ENCODE measurements at places on chromosomes 6 and 20.
A peak's percentile ranks its signal among the peaks of the same experiment; 100 is the strongest.

DNA sequence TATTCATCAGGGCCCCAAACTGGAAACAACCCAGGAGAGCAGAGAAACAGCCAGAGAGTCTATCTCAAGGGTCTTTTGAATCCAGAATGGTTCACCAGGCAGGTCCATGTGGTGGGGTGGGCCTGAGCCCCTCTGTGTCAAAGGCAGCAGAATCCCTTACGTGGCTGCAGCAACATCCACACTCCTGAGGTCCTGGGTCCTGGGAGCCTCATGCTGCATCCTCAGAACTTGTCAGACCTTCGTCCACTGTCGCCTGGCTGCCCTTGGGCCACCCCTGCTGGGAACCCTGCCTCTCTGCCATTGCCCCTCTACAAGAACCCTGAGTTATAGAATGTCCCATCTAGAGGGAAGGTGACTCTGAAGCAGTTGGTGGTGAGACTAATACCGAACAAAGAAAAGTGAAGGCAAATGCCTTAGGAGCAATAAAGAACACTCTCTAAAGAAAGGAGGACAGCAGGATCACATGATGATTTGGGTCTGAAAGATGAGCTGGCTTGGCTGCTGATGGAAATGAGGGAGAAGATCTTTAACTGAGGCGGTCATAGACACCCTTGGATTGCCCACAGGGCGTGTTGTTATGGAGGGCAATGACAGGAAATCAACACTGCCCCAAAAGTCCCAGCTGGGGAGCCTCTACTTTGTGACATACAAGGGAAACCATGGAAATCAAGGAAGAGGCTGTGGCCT, 161.2 kb downstream of the SYNDIG1 start:
- DNase-seq = no peak

DNA sequence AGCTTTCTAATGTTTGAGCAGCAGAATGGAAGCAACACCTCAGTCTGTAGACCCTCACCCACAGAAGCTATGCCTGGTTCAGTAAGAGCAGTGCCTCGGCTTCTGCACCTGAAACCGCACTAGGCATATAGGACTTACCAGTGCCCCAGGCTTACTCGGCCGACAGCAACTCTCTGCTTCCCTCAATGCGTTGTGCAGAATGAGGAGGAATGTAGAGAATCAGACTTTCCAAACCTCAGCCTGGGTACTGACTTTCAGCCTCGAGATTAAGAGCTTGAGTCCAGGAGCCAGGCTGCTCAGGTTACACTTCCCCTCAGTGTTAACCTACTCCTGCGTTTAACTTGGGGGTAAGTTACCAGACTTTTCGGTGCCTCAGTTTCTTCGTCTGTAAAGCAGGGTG, 8.6 kb downstream of the EYA2 start:
- no peak for DNase-seq

DNA sequence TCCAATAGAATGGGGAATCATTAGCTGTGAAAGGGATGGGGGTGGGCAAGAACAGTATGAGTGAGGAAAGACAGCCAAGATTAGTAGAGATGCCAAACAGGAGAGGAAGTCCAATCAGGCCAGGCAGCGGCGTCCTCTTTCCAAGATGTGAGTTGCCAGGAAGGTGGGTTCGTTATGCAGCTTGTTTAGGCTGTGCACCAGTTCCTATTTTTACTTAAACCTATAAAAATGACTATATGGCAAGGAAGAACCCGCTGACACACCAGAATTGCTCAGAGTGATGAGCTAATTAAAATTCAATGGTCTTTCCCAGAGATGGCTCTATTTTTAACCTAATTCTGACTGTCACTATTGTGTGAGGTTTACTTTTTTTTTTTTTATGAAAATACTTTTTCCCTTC, 88.2 kb downstream of the SLC22A23 start:
- DNase-seq = no peak

DNA sequence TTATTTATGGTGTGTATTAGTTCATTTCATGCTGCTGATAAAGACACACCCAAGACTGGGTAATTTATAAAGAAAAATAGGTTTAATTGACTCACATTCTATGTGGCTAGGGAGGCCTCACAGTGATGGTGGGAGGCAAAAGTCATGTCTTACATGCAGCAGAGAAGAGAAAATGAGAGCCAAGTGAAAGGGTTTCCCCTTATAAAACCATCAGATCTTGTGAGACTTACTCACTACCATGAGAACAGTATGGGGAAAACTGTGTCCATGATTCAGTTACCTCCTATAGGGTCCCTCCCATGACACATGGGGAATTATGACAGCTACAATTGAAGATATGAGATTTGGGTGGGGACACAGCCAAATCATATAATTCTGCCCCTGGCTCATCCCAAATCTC, 150.0 kb upstream of the AHI1 start:
- DNase-seq = no peak

- no peak for DNase-seq
These were observed 75.6 kb downstream of the PRND start for GRCh38 chr20:4797275-4797674.

DNA sequence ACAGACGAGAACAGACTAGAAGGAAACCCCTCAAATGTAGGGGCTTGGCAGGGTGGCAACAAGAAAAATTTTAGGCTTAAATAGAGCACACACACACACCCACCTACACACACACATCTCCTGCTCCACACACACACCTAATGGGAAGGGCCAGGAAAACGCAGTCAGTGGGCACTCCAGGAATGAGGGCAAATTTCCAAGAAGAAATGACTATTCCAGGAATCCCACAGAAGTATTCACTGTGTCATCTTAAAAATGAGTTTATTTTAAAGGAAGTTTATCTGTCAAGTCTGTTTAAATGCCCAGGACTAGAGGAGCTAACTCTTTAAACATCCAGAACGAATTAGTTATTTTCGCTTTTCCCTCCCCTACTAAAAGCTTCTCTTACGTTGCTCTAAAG, 13.0 kb downstream of the ALDH8A1 start:
- no peak for DNase-seq

DNA sequence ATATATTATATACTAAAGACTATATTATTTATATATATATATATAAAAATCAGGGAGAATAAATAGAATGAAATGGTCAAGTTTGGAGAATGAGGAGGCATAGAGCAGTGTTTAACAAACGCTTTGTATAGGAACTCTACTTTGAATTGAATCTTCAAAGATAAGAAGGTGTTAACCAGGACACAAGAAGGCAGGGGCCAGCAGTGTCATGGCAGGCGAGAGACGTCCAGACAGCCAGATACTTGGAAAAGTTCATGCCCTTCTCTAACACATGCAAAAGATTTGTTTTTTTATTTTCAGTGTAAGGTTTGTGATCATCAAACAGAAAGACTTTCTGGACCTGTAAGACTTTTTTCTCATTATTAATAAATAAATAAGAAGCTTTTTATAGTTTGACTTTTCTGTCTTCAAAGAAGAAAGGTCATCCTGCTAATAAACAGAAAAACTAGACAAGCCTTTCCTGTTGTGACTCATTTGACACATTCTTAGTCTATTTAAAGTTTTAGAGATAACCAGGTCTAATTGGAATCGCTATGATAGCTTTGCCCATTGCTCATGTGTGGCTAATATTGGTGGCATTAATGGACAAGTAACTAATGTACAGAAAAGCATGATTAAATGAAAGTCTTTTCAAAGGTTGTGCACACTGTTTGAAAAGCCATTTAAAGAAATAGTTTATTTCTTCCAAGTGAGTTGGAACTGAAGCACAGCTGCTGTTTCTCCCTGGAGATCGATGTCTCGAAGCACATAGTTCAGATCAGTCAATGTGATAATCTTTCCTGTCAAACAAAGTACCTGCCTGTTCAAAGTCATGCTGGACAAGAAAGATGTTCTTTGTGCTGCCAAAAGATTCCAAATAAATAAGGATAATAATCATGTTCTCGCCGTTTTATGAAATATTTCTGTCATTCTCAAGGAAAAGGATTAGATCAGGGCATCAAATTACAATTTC, 420.4 kb upstream of the OPRM1 start:
- DNase-seq = no peak

- DNase-seq = no peak
These were observed 15.0 kb downstream of the ADNP start for GRCh38 chr20:50916257-50916656.

DNA sequence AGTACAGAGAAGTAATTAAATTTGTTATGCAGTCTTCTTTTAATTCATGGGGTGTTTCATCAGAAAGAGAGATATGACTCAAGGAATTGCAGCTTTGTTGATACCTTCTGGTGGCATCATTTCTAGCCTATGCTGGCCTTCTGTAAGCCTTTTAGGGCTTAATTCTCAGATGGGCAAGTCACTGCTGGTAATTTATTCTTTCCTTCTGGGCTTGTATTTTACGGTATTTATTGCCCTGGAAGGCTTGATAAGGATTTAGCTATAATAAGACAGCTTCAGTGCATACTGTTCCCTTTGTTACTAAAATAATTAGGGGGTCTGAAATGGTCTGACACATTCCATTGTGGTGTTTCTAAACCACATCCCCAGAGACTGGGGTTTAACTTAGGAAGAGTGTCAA, 57.9 kb upstream of the EMILIN3 start:
- peak; percentile 27 for DNase-seq

GRCh38 chr6:144314003-144314485, 28.9 kb downstream of the UTRN start:
- peak; percentile 12 for DNase-seq

GRCh38 chr20:57251949-57252348, 14.5 kb downstream of the BMP7 start:
- DNase-seq = no peak

- DNase-seq = peak; percentile 53
These were observed 5.6 kb upstream of the VNN2 start for GRCh38 chr6:132763269-132763668.

- no peak for DNase-seq
These were observed 98.6 kb downstream of the TMEM170B start for GRCh38 chr6:11636121-11636520.

- no peak for DNase-seq
These were observed 21.4 kb upstream of the PAQR8 start for GRCh38 chr6:52340603-52340880.

DNA sequence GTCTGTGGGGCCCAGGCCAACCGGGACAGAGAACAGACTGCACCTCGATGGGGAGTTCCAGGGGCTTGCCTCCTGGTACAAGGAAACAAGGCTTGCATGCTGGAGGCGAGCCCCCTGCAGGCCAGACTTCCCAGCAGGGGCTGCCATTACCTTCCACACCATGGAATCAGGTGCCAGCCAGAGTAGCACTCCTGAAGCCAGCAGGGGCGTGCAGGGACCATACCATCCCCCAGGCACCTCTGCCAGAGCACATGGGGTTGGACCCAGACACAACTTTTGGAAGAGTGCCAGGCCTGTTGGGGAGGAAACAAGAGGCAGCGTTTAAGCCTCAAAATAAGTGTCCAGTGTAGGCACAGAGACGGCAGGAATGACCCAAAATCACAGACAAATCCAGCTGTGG, 6.5 kb downstream of the DDO start:
- peak; percentile 16 for DNase-seq

DNA sequence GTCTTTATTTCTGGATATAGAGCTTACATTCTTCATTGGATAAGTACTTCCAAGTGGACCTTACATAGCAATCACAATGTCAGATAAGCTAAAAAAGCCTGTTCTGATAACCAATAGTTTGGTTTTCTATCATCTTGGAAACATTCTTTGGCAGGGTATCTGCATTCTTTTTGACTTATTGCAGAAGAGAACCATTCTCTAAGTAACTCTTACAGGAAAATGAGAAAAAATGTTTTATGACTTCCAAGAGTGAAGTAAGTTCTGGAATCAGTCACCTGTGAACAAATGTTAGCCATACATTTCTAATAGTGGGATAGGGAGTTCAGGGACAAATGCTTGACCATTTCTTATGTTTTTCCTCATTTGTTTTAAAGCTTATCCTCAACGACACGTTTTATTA, 564.0 kb downstream of the CD109 start:
- no peak for DNase-seq

Measured in hematopoietic multipotent progenitor cell treated with erythropoietin and hydrocortisone succinate and interleukin-3 and kit ligand, for 6 days (in vitro differentiated cells).